Stimulated activated CD4-positive, alpha-beta T cell treated with anti-CD3 and anti-CD28 coated beads, Interleukin-15, amount 100 ng/mL, for 1 hour (primary cell): ENCODE measurements at places on chromosomes 11 and 22.
A peak's percentile ranks its signal among the peaks of the same experiment; 100 is the strongest.

- no peak for DNase-seq
Measured at GRCh38 chr11:74102321-74102720, 68.5 kb downstream of the C2CD3 start.

GRCh38 chr11:19879307-19880087, 166.9 kb downstream of the NAV2 start:
- DNase-seq: no peak

DNA sequence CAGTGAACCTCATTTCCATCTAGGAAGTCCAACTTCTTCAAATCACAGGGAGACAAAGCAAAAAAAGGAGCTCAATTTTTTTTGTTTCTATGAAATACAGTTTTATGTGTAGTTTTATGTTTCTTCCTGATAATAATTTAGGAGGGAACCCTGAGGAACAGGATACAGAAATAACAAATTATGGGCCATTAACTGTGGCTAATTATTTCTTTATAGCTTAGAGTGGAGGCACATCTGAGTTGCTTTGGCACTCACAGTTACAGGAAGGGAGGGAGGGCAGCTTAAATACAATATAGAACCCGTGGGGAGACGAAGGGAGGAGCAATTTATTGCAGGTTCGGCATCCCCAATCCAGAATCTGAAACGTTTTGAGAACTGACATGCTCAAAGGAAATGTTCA, 37.1 kb upstream of the HORMAD2 start:
- no peak for DNase-seq

GRCh38 chr11:67373648-67374570, 511 bp upstream of the CLCF1 start:
- DNase-seq: peak; percentile 36
